ENCODE measurements at places on chromosomes 4 and X.

- no peak for DNase-seq
Observed at GRCh38 chr4:187893418-187893817, 102.2 kb upstream of the ZFP42 start.

GRCh38 chr4:155604718-155605626 is 61.7 kb upstream of the GUCY1A1 start:
- DNase-seq, result peak; percentile 57

- DNase-seq, result no peak
Observed at GRCh38 chr4:3290476-3290875, 2.3 kb upstream of the RGS12 start.

GRCh38 chr4:70640192-70640591 is 11.6 kb downstream of the ENAM start:
- no peak for DNase-seq

DNA sequence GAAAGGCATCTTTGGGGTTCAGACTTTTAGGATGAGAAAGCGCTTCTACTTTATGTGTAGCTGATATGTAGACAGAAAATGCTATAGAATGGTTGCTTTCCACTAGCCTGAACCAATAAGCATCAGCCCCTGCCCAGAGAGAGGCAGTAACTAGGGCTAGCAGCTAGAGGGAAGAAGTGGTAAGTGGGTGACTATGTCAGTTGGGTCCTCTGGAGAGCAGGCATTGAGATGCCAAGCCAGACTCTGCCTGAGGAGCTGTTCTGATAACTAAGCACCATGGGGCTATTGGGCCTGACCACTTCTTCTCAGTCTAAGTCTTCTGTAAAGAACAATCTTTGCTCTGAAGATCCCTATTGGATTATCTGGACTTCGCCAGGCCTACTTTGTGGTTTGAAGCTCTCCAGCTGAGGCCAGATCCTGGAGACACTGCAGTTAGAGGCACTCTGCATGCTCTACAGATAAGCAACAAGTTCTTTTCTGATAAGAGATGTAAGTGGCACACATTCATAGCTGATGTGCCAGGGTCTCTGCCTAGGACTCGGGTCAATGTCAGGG is 146.1 kb downstream of the RBM46 start:
- no peak for DNase-seq

- no peak for DNase-seq
Observed at GRCh38 chr4:45636175-45636574, 487.7 kb downstream of the GABRG1 start.

- no peak for DNase-seq
Observed at GRCh38 chr4:4284827-4285618, 4.9 kb downstream of the LYAR start.

DNA sequence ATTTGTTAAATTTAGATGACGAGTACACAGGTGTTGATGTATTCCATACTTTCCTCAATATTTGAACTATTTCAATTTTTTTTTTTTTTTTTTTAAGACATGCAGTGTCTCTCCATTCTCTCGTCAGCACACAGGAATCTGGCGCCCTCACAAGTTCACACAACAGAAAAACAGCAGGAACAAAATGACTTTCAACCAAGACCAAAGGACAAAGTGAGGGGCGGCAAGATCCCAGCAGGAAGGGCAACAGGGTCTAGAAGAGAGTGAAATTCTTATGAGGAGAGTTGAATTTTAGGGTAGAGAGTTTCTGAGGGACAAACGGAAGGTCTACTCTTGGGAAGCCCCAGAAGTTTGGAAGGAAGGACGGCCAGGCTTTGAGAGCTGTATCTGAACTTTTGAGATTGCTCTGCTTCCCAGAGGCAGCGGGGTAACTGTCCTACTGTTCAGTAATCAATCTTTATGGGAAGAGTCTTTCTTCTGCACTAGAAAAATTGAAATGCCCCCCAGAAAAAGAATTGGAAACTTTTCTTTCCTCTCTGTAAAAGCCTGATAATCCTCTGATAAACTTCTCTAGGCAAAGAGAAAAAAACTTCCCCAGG is 760.2 kb downstream of the RAB28 start:
- peak; percentile 16 for DNase-seq

GRCh38 chr4:53595834-53596233 is 4.5 kb upstream of the LNX1 start:
- DNase-seq, result no peak

DNA sequence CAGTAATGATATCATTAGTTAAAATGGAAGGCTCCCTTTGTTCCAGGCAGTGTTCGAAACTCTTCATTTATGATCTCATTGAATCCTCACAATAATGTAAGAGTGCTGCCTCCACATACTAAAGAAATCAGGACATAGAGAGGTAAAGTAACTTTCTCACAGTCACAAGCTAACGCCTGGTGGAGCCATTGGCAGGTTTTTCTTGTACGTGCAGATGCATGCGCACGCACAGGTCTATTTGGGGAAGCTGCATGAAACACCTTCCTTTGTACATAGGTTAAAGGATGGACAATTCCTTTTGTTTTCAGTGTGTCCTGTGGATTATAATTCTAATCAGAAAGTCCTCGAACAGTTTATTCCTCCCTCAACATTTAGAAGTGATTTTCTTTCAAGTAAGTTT is 176.2 kb downstream of the RAPGEF2 start:
- no peak for DNase-seq

DNA sequence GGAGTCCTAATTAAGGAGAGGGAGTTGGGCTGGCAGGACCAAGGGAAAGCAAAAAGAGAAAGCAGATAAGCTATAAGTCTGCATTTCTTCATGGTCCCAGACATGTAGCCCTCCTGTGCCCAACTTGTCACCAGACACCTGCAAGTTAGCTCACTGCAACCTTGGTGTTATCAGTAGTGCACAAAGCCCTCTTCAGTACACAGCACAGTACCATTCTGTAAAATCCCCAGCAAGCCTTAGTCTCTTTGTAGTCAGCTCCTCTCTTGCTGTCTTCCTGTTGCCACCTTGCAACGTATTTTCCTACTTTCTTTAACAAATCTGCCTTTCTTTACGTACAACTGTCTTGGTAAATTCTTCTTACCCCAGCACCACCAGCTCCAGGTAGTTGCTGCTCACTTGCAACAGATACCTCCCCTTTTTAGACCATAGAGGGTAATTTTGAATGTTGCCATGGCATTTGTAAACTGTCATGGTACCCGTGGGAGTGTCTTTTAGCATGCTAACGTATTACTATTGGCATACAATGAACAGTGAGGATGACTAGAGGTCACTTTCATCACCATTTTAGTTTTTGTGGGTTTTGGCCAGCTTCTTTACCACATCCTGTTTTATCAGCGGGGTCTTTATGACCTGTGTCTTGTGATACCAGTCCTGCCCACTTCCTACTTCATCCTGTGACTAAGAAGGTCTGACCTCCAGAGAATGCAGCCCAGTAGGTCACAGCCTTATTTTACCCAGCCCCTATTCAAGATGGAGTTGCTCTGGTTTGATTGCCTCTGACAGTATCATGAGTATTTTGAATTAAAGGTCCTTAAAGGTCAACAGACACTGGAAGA is 28.3 kb upstream of the AP1S2 start:
- no peak for DNase-seq

- no peak for DNase-seq
Observed at GRCh38 chr4:110164856-110165255, 33.6 kb downstream of the ELOVL6 start.

DNA sequence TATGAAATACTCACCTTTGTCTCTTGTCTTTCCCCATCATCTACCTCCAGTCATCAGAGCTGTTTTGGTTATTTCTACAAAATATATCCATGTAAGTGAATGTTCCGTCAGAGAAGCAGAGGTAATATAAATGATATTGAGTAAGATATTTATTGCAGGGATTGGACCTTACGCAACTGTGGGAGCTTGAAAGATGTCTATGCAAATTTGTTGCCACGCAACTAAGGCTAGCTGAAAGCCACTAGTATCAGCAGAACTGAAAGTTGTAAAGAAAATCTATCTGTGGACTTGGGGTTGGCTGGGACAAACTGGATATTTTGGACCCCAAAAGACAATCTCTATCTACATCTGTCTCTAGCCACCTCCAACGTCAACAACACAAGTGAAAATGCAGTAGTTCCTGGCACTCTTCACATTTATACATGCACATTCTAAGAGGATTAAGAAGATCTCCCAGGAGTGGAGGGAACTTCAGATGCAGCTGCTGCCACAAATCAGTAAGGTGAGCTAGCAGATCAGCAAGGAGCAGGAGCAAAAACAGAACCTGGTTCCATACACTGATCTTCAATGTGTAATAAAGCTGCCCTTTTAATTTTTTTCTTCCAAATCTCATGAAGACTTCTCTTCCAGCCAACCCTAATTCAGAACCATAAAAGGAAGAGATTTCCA is 8.5 kb upstream of the CCSER1 start:
- no peak for DNase-seq

DNA sequence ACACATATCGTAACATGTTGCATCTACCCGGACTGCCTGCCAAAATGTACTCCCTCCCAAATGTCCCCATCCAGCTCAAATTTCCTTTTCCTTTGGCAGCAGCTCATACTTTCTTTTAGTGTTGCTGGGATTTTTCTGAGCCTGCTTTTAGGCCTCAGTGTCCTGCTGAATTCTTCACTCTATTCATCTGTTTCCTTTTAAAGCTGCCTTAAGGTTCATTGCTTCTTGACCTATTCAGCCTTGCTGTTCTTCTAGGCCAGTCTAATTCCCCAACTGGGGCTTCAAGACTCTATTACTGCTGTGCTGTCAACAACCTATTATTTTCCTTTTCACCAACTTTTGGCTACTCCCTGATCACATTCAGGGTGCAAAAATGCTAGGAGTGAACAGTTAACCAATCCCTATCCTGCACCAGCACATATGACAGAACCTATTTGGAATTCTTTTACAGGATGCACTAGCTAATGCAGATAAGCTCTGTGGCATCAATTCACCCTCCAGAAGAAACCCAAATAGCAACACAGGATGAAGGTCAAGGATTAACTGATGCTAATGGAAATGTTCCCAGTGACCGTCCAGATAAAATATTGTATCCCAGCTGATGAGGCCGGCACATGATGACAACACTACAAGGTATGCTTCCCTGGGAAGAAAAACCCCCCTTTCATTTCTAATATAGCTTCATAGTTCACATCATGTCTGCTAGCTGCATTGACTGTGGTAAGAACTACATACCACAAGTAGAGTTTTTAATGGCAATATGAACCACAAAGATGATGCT is 114.7 kb upstream of the TTC29 start:
- no peak for DNase-seq

DNA sequence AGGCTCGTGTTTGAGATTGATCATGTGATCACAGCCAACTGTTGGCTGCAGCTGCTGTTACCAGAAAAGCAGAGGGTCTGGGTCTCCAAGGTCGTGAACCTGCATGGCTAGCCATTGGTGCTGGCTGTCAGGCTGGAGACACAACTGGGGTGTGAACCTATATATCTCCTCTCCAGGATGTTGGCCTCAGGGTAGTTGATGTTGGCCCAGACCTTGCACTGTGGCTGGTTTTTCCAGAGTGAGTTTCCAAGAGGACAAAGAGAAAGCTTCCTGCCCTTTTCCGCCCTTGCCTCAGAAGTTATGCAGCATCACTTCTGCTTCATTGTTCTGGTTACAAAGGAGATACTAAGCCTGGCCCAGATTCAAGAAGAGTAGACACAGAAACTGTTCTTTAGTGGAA is 607.8 kb upstream of the HS3ST1 start:
- DNase-seq, result no peak

- DNase-seq, result no peak
Observed at GRCh38 chrX:104315555-104315954, 60.8 kb upstream of the ESX1 start.

DNA sequence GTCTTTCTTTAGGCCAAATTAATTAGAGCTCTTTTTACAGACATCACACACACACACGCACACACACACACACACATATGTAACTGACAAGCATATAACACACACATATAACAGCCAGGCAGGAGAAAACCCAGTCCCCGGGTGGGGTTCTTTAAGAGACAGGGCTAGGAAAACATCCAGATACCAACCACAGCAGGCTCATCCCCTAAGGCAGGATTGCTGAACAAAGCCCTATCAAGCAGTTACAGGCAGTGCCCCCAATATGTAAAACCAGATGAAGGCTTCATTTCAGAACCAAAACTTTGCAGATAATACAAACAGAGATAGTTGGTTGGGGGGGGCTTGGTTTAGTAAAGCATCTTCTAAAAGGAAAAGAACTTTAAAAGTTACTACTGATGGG is 18.0 kb upstream of the FAM47E start:
- no peak for DNase-seq

DNA sequence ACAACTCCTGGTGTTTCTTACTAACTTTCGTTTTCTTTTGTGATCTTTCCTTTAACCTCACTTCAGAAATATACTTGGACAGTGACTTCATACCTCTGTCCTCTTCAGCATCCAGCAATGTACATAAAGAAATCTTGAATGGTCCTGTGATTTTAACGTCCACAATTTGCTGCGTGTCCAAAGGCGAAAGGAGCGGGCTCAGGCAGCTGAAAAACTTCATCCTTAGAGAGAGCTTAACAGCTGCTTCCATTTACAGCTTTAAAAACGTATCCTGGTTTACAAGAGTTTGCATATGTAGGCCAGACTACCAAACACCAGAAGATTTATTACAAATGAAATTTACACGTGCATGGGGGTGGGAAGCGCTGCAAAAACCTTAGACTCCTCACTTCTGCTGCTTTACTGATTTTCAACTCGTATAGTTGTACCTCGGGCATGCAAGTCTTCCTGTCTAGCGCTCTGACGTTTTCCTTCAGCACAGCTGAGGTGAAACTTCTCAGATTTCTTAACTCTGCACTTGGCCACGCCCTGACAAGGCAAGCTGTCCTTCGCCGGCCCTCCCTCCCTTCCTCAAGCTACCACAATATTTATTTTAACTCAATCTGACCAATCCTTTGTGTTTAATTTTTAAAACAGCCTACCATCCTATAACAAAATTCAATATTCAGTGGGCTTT is 406.4 kb downstream of the FAM47A start:
- peak; percentile 4 for DNase-seq

DNA sequence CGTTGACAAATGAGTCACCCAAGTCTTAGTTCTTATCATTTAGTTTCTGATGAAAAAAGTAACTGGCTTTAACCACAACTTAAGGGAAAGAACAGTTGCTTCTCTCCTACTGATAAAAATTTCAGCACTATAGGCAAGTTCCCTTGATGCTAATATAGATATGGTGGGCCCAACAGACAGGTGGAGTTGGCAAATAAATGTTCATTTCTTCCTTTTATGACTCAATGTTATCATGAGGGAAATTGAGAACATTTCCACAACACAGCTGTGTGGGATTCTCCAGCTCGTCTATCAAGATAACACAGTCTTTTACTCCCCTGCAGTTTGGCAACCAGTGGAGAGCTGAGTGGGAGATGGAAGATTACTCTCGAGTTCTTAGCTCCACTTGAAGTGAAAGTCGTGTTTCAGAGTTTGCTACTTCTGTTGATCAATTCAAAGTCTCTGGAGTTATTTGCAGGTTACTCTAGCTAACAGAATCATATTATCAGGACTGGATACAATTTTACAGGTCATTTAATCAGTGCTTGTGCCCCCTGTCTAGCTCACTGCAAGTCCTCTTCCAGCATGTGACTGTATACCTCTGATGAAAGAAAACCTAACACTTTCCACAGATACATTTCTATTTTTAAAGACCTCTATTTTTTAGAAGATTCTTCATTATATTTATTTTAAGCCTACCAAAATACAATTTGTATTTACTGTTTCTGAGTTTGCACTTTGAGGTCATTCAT is 270.6 kb upstream of the GK2 start:
- DNase-seq, result no peak

Data from urothelium cell line (cell line).